ENCODE measurements at places on chromosomes 16 and 17.

- H3K36me3 ChIP-seq = no peaks in the 10 kb centered on the region
- no peak overlapping the region for H3K27ac ChIP-seq
- no peak overlapping the region for H3K4me3 ChIP-seq
Observed at GRCh38 chr17:6446516-6447100, 2.4 kb downstream of the PIMREG start.

DNA sequence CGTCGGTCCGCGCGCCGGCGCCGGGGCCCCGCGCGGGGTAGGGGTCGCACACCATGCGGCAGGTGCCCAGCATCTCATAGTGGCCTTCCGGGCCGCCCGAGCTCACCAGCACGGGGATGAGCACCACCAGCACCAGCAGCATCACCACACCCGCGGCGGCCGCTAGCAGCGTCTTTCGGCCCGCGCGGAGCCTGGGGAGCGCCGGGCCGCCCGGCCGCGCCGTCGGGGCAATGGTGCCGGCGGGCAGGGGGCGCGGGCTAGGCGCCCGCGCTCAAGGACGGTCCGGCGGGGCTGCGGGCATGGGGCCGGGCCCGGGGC is 237 bp downstream of the C1QL1 start:
- no peaks in the 10 kb centered on the region for H3K36me3 ChIP-seq
- ATAC-seq = peak; percentile 23
- peaks cover 43% of the 10 kb centered on the region for H3K27me3 ChIP-seq
- H3K4me3 ChIP-seq = peak overlapping the region; percentile 55
- H3K27ac ChIP-seq = no peak overlapping the region
- H3K4me1 ChIP-seq = no peaks in the 10 kb centered on the region

- H3K36me3 ChIP-seq = no peaks in the 10 kb centered on the region
- H3K4me3 ChIP-seq = no peak overlapping the region
- no peaks in the 10 kb centered on the region for H3K4me1 ChIP-seq
Observed at GRCh38 chr17:74117999-74118421, 85.5 kb upstream of the RPL38 start.

- no peak overlapping the region for H3K4me3 ChIP-seq
- no peaks in the 10 kb centered on the region for H3K27me3 ChIP-seq
- H3K4me1 ChIP-seq = no peaks in the 10 kb centered on the region
Observed at GRCh38 chr17:2484876-2485275, 26.8 kb downstream of the METTL16 start.

DNA sequence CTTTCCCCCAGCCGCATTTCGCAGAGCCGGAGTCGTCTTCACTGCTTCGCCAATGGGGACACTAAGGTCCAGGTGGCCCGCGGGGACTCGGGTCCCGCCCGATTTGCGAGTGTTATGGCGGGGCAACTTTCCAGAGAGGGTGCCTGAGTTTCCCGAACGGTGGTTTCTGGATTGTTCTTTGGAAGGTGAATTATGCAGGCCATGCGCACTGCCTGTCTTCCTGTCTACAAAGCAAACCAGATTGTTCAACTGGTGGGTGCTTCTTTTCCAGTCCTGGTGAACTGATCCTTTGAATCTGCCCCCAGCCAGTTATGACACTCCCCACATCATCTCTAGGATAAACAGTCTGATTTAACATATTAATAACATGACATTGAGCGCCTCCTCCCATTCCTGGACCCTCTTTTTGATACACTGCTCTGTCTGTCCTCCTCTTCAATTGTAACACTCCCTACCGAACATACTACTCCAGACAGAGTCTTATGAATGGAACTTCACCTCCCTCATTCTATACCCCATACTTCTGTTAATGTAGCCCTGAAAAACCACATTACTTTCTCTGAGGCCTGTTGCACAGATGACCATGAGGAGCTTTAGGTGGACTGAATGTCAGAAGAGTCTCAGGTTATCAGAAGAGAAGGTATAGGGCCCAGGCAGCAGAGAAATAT is 159.0 kb downstream of the RAB11FIP4 start:
- no peaks in the 10 kb centered on the region for H3K4me1 ChIP-seq
- ATAC-seq = no peak
- peak overlapping the region; percentile 87 for H3K4me3 ChIP-seq
- no peaks in the 10 kb centered on the region for H3K27me3 ChIP-seq

DNA sequence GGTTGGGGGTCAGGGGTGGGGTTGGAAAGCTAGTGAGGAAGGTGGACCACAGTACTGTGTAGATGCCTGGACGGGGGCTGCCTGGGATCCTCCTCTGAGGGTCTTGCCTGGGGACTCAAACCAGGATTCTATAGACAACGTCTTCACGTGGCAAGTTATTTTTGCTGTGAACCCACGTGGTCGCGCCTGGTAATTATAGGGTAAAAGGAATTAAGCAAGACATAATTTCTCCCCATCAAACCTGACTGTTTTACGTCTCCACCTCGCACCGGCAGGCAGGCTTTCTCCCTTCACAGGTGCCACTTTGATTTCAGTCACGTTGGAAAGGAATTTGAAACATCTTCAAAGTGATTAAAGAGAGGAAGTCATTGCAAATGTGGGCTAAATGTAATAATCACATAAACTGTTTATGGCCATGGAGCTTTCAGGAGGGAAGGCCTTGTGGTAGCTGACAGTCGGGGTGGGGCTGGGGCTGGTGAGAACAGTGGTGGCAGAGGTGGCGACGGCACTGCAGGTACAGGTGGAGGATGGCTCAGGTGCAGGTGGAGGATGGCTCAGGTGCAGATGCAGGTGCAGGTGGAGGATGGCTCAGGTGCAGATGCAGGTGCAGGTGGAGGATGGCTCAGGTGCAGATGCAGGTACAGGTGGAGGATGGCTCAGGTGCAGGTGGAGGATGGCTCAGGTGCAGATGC is 197.1 kb upstream of the NLRP1 start:
- peaks cover 35% of the 10 kb centered on the region for H3K27me3 ChIP-seq
- no peak for ATAC-seq
- H3K27ac ChIP-seq = no peak overlapping the region
- no peaks in the 10 kb centered on the region for H3K36me3 ChIP-seq
- no peak overlapping the region for H3K4me3 ChIP-seq
- H3K4me1 ChIP-seq = no peaks in the 10 kb centered on the region

- no peak for ATAC-seq
- H3K4me3 ChIP-seq = no peak overlapping the region
- no peaks in the 10 kb centered on the region for H3K4me1 ChIP-seq
Observed at GRCh38 chr17:56867948-56868376, 34.0 kb downstream of the DGKE start.

DNA sequence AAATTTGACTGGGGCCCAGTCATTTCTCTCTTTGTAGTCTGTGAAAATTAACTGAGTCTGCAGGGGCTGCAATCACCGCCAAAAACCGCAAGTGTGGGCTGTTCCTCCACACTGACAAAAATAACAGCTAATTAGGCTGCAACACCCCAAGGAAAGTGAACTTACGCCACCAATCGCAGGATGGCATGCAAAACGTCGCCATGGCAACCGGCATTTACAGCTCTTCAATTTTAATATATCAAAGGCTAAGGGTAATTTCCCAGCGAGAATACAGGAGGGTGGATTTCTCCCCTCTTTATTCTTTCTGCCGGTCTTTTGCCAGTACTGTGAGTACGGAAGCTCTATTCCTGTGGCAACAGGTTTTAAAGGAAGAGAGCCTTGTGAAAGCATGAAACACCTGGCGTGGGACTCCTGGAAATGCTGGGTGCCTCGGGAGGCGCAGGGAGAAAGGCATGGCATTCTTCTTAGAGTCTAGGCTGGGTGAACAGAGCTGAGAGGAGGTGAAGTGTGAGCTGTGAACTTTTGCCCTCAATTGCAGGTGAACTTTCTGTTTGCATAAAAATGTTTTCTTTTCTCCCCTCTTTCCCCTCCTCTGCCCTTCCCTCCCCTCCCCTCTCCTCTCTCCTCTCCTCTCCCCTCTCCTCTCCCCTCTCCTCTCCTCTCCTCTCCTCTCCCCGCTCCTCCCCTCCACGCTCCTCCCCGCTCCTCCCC is 399.7 kb downstream of the XYLT1 start:
- no peaks in the 10 kb centered on the region for H3K36me3 ChIP-seq
- ATAC-seq = no peak
- peaks cover 24% of the 10 kb centered on the region for H3K27me3 ChIP-seq
- no peaks in the 10 kb centered on the region for H3K4me1 ChIP-seq
- no peak overlapping the region for H3K27ac ChIP-seq
- H3K4me3 ChIP-seq = no peak overlapping the region

- ATAC-seq = no peak
- no peak overlapping the region for H3K4me3 ChIP-seq
- H3K27me3 ChIP-seq = no peaks in the 10 kb centered on the region
- no peaks in the 10 kb centered on the region for H3K36me3 ChIP-seq
- H3K4me1 ChIP-seq = peaks cover 7% of the 10 kb centered on the region
Observed at GRCh38 chr16:49799172-49799571, 56.7 kb downstream of the ZNF423 start.

DNA sequence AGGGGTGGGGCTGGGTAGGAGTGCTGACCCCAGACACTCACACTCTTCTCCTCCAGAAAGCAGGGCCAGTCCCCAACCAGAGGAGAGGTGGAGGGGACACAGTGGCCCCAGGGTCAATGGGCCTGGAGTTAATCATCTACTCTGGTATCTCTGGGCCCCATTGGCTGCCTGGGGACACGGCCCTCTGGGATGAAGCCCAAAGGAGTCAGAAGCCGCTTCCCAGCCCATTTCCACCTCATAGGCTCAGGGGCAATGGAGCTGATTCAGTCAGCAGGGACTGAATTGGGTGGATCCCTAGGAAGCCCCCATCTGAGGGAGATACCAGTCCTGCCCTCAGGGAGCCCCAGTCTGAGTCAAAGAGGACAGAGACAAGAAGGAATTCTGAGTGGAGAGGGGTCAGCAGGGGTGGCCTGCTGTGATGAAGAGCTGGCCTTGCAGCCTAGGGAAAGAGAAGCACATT is 2.9 kb upstream of the NAGS start:
- H3K36me3 ChIP-seq = no peaks in the 10 kb centered on the region
- peaks cover 49% of the 10 kb centered on the region for H3K27me3 ChIP-seq
- H3K27ac ChIP-seq = no peak overlapping the region
- H3K4me3 ChIP-seq = no peak overlapping the region

- peak overlapping the region; percentile 100 for H3K27ac ChIP-seq
- peak overlapping the region; percentile 70 for H3K4me3 ChIP-seq
- H3K27me3 ChIP-seq = no peaks in the 10 kb centered on the region
- no peaks in the 10 kb centered on the region for H3K4me1 ChIP-seq
Observed at GRCh38 chr16:69566240-69566980, 644 bp downstream of the NFAT5 start.

DNA sequence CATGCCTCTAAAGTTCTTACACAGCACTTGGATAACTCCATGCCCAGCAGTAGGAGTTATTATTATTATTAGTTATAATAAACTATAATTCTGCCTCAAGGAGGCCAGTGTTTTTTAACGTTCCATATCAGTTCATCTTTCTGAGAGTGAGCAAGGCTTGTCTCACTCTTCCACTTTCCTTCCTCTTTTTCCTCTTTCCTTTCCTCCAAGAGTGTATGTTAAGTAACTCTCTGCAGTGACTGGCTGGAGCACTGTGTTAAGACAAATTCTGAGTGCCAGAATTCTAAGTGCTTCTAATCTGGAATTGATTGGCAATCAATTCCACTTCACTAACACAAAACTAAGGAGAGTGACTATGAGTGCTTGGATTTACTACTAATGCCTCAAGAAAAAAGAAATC is 16.4 kb downstream of the CLEC19A start:
- H3K4me3 ChIP-seq = no peak overlapping the region
- no peak overlapping the region for H3K27ac ChIP-seq
- no peaks in the 10 kb centered on the region for H3K27me3 ChIP-seq
- H3K36me3 ChIP-seq = no peaks in the 10 kb centered on the region

- peak overlapping the region; percentile 39 for H3K4me3 ChIP-seq
- ATAC-seq = no peak
- no peaks in the 10 kb centered on the region for H3K4me1 ChIP-seq
Observed at GRCh38 chr16:2458887-2459646, 842 bp upstream of the TEDC2 start.

DNA sequence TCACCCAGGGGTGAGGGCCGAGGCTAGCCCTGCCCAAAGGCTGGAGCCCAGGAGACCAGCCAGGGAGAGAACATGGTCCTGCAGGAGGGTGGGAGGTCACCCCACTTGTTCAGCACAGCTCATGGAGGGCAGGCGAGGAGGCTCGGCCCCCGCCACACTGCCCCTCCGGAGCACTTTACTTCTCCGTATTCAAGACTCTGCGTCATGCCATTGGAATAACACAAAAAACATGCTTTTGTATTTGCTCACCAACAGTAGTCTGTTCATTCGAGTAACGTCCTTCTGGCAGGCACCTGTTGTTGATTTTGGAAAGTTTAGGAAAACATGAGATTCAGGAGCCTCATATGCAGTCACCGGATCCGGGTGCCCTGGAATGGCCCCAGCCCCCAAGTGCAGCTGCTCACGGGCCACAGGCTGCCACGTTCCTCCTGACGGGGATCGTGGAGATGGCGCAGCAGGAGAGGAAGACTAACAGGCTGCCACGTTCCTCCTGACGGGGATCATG is 81.1 kb upstream of the DNAH17 start:
- no peaks in the 10 kb centered on the region for H3K4me1 ChIP-seq
- no peak overlapping the region for H3K4me3 ChIP-seq
- H3K27me3 ChIP-seq = no peaks in the 10 kb centered on the region
- no peak overlapping the region for H3K27ac ChIP-seq
- no peaks in the 10 kb centered on the region for H3K36me3 ChIP-seq
- no peak for ATAC-seq
